ENCODE measurements at places on chromosomes 3 and 15. TPM values are rescaled to one million over a fixed set of nuclear protein-coding genes. Genes with fewer than 3 reads are reported as not detected.

Gene TRH
- not detected for polyA plus RNA-seq

Gene CYB561D2
- polyA plus RNA-seq: 17.7 TPM

Gene CCRL2
- polyA plus RNA-seq: not detected

Gene FGF7
- polyA plus RNA-seq: not detected

DNA sequence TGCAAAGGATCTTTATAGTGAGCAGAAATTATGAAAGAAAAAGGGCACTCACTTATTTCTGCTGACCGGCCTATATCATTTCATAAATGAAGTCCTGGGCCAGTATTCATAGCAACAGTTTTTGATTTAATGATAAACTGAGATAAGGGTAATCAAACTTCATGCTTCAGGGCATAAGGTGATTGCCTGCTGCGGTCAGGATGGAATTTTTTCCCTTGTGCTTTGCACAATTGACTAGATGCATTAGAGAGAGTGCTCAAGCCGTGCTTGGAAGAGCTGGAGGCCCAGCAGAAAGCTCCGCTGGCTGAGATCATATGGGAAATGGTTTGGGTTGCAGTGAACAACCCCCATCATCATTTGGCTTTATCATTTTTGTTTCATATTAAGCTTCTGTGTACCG lies 10.4 kb downstream of the SEMA6D start:
- no peak for DNase-seq

GRCh38 chr15:95295896-95296625 lies 1034.4 kb upstream of the NR2F2 start:
- DNase-seq: no peak

GRCh38 chr3:53677413-53677812 lies 168.8 kb downstream of the CHDH start:
- DNase-seq: no peak

GRCh38 chr3:175278680-175279079 lies 419.5 kb downstream of the NAALADL2 start:
- DNase-seq: no peak

GRCh38 chr3:136196064-136196400 lies at the start of gene MSL2:
MSL2 (minus strand) TSS chr3:136196335; CDS start chr3:136195113, 1,222 bp downstream.
- DNase-seq: no peak

GRCh38 chr3:161275919-161276318 lies 54.8 kb downstream of the NMD3 start:
- no peak for DNase-seq

DNA sequence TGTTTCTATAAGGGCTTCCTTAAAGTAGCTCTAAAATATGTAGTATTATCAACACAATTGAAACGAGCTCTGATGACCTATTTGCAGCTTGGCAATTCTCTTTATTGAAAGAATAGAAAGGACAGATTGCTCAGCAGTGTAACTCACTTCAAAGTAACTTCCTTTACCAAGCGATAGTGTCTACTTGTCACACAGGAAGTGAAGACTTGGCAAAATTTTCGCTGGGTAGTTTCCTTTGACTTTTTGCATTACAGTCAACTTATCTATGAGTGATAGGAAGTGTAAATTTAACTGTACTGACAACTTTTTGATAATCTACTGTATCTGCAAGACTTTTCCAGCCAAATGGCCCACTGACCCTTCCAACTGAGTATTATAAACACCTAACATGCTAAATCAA lies 22.8 kb downstream of the SLC9A9 start:
- DNase-seq: no peak

GRCh38 chr3:127491323-127491722 lies 99.2 kb downstream of the TPRA1 start:
- no peak for DNase-seq

Measured in A549 (cell line).